Activated CD8-positive, alpha-beta memory T cell treated with anti-CD3 and anti-CD28 coated beads for 4 hours (primary cell): ENCODE measurements at places on chromosomes 4 and X.

- DNase-seq, result no peak
Measured at GRCh38 chr4:185254434-185254833, 45.0 kb downstream of the SNX25 start.

DNA sequence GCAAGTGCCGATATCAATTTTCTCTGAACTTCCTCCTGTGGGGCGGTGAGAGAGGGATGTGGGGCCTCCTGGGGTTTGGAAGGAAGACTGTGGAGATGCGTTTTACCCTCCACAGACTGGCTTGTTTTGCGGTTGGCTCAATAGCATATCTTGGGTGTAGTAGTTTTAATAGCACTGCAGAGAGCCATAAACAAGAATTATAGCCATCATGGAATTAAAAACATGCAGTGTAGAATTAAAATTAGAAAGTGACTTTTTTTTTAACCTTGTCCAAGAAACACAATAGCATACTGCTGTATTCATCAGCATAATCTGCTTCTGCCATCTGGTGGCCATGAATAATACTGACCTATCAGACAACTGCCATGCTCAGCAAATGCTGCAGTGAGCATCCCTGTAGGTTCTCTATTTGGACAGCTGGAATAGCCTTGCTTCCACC is 47.3 kb upstream of the SCML1 start:
- DNase-seq, result no peak

DNA sequence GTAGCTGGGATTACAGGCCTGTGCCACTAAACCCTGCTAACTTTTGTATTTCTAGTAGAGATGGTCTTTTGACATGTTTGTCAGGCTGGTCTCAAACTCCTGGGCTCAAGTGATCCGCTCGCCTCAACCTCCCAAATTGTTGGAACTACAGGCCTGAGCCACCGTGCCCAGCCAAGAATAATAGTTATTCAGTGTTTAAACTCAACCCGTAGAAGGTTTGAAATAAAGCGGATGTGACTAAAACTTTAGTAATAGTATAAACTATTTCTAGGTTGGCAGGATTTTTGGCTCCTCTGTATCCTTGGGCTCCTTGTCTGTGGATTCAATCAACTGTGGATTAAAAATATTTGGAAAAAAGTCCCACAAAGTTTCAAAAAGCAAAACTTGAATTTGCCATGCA is 37.8 kb downstream of the PCDH10 start:
- no peak for DNase-seq

DNA sequence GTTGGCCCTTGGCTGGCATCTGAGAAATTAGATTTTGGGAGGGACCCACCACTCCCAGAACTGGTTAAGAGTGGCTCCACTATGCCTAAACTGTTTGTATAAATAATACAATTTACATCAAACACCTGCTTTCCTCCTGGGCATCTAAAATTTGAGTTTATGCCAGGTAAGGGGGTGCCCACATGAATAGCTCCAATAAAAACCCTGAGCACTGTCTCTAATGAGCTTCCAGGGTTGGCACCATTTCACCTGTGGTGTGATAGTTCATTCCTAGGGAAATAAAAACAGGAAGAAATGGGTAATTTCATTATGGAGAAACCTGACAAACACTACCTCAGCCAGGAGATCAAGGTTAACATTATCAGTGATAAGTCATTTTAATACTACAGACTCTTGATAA is 119.7 kb downstream of the FRYL start:
- DNase-seq, result no peak

DNA sequence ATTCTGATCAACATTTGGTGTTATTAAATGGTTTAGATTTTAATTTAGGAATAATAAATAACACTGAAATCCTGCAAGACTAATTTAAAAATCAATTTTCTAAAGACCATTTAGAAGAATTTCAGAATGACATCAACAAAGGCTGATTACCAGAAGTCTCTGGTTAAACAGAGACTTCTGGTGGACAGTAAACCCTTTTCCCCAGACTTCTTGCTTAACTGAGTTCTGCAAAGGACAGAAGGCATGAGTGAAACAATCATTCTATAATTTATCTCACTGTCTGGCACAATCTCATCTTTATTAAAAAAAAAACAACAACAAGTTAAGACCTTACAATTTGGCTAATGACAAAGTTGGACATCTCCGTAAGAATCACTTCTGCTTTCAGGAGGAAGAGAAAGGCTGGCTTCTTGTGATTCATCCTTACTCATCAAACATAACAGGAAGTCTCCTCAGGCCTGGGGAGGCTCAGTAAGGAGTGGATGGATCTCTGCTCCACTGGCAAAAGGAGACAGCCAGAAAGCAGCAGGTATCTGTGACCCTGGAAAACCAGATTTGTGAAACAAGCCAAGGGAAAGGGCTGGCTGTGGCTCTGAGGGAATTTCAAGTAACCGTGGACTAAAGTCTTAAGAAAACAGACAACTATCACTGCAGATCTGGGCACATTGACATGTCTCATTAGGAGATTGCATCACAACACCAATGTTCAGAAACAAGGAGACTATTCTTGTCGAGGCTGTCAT is 908 bp upstream of the TLR6 start:
- DNase-seq, result no peak

DNA sequence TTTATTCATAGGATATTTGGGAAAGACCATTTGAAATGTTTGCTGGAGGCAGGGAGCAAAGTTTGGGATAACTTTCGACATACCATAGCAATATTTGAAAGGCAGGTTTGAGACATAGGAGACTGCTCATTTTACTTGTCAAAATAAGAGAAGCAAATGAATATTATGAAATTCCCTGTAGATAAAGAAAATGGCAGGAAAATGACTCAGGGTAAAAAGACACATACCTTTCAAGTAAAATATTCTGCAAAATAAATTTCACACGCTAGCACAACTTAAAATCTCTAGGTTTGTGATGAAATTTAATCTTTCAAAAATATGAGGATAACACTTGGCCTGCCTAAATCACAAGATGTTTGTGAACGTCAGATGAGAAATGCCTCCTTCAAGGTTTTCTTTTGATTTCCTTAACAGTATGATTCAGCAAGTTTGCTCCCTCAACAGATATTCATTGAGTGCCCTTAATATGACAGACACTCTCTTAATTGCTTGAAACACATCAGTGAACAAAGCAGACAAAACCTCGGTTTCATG is 6.6 kb downstream of the TMEM156 start:
- DNase-seq, result no peak

GRCh38 chr4:113849771-113850170 is 88.2 kb upstream of the CAMK2D start:
- no peak for DNase-seq

GRCh38 chr4:47494124-47494430 is 9.0 kb downstream of the ATP10D start:
- DNase-seq, result no peak

- DNase-seq, result no peak
Measured at GRCh38 chrX:134592303-134592702, 66.0 kb downstream of the PLAC1 start.

- DNase-seq, result no peak
Measured at GRCh38 chrX:124504111-124504983, 158.0 kb downstream of the SH2D1A start.

- DNase-seq, result no peak
Measured at GRCh38 chr4:3571921-3572320, 39.7 kb upstream of the LRPAP1 start.

DNA sequence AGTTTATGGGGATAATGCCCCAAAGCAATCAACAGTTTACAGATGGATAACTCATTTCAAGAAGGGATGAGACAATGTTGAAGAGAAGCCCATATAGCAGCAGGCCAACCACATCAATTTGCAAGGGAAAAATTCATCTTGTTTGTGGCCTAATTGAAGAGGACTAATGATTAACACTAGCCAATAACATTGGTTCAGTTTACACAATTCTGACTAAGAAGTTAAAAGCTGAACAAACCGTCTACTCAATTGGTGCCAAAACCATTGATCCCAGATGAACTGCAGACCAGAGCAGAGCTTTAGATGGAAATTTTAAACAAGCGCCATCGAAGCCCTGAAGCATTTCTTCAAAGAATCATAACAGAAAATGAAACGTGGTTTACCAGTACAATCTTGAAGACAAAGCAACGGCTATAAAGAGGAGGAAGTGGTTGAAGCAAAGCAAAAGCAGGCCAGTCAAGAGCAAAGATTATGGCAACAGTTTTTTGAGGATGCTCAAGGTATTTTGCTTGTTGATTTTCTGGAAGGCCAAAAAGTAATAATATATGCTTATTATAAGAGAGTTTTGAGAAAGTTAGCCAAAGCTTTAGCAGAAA is 20.5 kb upstream of the BLTP1 start:
- no peak for DNase-seq

GRCh38 chrX:70470850-70471289 is 26.2 kb downstream of the DLG3 start:
- no peak for DNase-seq
